ENCODE measurements at places on chromosomes 5 and 9.
A peak's percentile ranks its signal among the peaks of the same experiment; 100 is the strongest.

- no peak for DNase-seq
These were observed 103.0 kb downstream of the SPATA31D1 start for GRCh38 chr9:82091610-82092009.

GRCh38 chr5:122967085-122967484, 69.4 kb downstream of the PPIC start:
- DNase-seq = no peak

- no peak for DNase-seq
These were observed 12.6 kb upstream of the FAM163B start for GRCh38 chr9:133621725-133622267.

DNA sequence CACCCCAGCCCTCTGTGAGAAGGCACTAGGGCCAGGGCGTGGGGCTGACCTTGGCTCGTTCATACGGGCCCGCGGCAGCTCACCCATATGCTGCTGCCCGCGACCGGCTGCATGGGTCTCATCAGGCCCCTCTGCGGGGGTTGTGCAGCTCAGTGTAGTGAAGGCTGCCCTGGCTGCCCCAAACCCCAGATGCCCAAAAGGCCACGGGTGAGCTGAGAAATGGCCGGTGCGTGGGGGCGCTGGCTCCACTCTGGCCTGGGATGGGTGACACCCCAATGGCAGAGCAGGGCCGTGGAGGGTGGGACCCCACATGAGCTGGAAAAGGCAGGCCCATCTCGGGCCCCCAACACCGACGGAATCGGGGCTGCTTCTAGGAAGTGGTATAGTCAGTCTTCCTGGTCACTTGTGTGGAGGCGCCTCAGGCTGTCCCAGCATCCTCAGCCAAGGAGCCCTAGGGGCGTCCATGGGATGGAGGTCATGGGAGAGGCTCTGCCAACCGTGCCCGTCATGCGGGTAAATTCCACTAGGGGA, 19.4 kb upstream of the LRRC14B start:
- DNase-seq = no peak

- DNase-seq = peak; percentile 36
These were observed 59.4 kb upstream of the RAPGEF1 start for GRCh38 chr9:131799177-131799823.

GRCh38 chr9:121744002-121744686, 92.7 kb downstream of the DAB2IP start:
- DNase-seq = peak; percentile 27

GRCh38 chr5:174614500-174615135, 109.8 kb upstream of the MSX2 start:
- DNase-seq = no peak

DNA sequence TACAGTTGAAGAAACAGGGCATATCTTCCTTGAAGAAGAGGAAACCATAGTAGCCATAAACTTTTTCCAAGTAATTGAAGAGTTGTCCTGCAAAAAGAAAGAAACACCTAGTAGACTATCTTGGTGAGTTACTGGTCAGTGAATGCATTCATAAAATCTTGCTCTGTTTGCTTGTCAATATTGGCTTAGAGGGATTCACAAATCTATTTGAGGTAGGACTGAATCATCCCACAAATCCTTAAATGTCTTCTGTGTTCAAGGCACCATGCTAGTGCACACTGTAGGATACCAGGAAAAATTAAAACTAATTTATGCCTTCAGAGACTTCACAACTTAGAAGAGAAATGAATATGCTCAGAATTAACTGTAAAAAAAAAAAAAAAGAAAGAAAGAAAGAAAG, 57.6 kb downstream of the GRAMD2B start:
- DNase-seq = no peak

DNA sequence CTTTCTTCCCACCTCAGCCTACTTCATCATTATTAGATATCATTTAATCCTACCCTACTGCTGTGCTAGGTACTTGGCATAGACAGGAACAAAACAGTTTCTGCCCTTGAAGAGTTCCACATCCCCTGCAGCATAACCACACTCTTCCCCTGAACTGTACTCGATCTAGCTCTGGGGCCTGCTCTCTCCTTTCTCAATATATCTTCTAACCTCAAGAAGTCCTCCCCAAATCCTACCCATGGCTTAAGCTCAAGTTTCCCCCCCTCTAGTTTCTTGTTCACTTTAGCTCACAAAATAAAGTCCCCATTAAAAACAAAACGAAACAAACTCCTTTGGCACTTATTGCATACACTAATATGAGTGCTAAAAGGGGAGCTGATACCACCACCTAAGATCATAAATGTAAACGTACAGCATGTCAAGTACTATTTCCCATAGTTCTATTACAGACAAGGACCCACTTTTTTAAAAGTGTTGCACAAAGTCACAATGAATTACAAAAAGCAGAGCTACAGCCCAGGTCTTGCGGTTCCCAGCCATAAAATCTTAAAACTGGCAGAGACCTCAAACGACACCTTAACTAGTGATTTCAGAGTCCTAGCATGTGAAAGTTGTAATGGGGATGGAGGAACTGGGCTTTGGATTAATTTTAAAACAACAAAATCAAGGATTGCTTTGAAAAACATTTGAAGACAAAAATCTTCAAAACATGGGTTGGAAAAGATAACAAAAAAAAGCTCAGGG, 80.7 kb downstream of the PTPDC1 start:
- no peak for DNase-seq

DNA sequence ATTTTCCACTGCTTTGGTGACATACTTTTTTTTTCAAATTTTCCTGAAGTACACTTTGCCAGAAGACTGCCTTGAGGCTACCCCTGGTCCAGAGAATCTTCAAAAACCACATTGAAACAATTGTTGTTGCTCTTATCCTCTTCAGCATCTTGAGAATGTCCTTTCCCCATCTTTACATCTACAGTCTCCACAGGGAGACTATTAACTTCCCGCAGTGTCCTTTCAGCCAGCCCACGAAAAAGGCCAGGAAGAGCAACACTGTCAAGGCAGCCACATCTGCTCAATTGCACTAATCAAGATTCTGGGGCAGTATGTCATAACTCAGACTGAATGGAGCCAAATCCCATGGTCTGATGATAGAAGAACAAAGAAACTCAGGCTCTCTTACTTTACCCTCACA, 148.3 kb downstream of the ENC1 start:
- no peak for DNase-seq

- DNase-seq = no peak
These were observed 13.2 kb downstream of the REEP5 start for GRCh38 chr5:112908854-112909253.

- no peak for DNase-seq
These were observed 73.6 kb downstream of the TLR4 start for GRCh38 chr9:117777823-117778222.

DNA sequence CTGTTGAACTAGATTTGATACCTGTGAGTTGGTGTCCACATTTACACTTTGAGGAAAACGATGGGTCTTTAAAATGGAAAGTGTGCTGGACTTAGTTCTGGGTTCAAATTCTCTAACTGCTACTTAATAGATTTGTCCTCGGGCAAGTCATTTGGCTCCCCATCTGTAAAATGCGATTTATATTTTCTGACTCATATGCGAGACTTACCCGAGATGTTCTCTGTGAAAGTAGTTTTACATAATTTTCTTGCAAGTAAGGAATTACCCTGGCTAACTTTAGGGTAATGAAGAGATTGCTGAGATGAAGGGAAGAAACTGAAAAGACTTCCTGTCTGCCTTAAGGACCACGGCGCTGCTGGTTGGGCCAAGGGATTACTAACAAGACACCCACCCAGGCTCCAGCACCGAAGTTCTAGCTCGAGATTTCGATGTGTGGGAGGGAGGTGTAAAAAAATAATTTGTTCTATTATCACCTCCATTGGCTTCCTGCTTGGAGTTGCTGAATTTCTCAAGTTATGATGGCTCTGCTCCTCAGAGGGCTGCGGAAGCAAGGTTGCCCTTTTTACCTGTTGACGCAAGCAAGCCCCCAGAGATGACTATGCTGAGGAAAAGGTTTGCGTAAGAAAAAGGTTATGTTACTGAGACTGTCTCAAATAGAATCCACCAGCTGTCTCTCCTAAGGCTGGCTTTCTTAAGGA, 24.1 kb downstream of the PCSK1 start:
- no peak for DNase-seq

DNA sequence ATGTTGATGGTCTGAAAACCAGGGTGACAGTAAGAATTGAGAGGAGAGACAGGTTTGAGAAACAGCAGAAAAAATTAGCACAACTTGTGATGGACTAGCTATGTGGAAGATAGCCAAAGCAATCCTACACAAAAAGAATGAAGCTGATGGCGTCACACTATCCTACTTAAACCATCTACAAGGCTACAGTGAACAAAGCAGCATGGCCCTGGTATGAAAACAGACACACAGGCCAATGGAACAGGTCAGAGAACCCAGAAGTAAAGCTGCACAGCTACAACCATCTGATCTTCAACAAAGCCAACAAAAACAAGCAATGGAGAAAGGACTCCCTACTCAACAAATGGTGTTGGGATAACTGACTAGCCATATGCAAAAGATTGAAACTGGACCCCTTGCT, 7.5 kb upstream of the UBE2R2 start:
- no peak for DNase-seq

DNA sequence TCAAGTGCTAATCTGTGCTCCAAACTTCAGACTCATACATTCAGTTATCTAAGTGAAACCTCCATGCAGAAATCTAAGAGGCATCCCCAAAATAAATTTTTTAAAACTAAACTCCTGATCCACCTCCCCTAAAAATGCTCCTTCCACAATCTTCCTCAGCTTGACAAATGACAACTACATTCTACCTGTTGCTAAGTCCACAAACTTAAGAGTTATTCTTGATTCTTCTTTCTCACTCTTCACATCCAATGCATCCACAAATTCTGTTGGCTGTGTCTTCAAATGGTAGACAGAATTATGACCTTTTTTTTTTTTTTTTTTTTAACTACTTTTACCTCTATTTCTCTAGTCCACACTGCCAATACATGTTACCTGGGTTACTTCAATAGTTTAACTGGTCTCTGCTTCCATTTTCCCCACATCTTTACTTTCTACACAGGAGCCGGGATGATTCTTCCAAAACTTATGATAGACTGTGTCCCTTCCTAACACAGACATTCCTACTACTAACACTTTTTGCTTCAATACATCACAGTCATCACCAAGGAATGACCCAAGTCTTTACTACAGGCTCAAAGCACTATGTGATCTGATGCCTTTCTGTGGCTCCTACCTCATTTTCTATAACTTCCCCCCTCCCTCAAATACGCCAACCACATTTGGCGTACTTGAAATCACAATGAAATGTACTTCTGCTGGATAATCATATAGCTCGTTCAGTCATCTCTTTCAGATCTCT, 143.6 kb downstream of the PDE4D start:
- no peak for DNase-seq
